ENCODE measurements at places on chromosomes 6 and 20. TPM values are rescaled to one million over a fixed set of nuclear protein-coding genes. Genes with fewer than 3 reads are reported as not detected.

The TENT5A gene
- total RNA-seq: 2.9 TPM

The NNAT gene
- 0.28 TPM for total RNA-seq

The CTCFL gene
- not detected for total RNA-seq

DNA sequence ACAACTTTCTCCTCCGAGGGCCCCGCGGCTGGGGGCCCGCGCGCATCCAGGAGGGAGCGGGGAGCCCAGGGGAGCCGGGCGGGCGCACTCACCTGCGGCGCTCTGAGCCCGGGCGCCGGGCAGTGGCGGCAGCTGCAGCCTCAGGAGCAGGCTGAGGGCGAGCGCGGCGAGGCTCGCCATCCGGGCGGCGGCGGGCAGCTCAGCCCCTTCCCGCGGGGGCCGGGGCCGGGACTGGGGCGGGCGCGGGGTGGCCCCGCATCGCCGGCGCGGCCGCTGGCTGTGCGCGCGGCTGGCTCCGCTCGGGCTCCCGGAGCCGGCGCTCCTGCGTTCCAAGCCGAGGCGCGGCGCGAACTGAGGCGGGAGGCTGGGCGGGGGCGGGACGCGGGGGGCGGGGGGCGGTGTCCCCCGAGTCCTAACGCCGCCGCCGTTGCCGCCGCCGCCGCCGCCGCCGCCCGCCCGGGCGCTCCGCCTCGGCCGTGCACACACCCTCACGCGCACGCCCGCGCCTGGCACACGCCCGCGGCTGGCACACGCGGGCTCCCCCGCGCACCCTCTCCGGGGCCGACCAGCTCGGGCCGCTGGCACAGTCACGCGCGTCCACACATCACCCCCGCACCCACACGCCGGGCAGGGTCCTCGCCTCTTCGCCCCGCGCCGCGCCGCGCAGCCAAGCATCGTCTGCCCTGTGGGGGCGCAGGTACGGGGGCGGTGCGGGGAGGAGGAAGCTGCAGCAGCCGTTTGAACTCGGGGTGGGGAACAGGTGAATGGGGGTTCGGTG is at the start of gene PTPRT:
Gene PTPRT (minus strand): TSS at position 353 of the 778 bp plus-strand sequence. CDS start 173 bp downstream, at position 180.
- no peak for ATAC-seq

GRCh38 chr6:75250552-75250951 is 7.0 kb upstream of the COX7A2 start:
- ATAC-seq: no peak

GRCh38 chr6:149474108-149474935 is 10.5 kb downstream of the ZC3H12D start:
- ATAC-seq: peak; percentile 4

All from esophagus mucosa (tissue), 1 donor.